ENCODE measurements at places on chromosomes 3 and 15. TPM values are rescaled to one million over a fixed set of nuclear protein-coding genes. Genes with fewer than 3 reads are reported as not detected.

GRCh38 chr15:79160211-79160610 lies 69.6 kb upstream of the RASGRF1 start:
- DNase-seq: no peak

- no peak for DNase-seq
These were observed 127.8 kb upstream of the SLC7A14 start for GRCh38 chr3:170713653-170714052.

TMEM212 gene
- not detected for total RNA-seq

DNA sequence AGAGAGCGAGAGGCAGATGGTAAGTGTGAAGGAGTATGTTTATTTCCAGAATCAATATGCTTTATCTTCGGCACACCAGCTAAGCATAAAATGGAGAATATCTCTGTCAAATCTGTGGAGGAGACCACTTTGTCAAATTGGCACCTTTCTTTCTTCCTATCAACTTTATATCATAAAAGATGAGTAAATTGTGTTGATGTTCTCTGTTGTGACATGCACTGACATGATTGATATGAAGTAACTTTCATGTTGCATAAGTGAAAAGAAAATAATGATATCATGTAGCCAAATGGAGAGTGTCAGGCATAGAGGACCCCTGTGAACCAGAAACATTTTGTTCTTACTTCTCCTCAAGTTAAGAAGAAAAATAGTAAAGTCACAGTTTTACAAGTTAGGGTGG lies 753.8 kb downstream of the ZNF385D start:
- no peak for DNase-seq

DNA sequence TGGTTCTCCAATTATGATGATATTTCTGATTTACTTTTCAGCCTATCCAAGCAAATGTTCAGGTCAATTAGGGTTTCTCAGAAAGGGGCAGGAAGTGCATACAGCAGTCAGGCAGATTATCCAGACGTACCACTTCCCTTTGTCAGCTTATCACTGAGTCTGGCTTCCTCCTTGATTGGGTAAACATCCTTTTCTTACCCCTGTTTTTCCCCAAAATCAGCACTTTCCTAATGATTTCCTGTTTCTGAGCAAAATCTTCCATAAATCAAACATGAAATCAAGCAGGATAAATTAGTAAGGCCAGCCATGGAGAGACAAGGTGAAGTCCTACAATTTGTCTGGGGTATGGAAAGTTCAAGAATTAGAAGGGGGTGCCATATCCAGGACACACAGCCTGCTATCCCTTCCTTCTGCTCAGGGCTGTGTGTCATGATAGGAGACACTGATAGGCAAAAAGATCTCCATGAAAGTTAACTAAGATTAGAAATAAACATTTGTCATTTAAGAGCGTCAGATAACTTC lies 29.0 kb downstream of the ADIPOQ start:
- DNase-seq: no peak

NUSAP1 gene
- total RNA-seq: 388 TPM

DNA sequence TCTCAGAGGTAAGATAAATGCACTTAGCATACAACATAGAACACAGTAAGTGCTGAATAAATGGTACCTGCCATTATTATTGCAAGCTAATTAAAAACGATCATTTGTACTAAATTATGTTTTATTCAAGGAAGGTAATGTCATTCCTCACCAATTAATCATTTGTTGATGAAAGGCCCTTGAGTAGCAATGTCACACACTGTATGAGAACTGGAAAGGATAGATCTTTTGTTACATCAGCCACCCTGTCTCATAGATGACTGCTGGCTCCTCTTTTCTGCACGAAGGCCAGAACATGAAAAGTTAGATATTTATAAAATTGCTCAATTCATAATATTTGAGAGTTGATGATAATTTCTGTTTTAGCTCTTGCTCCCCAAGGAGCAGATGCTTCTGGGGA lies 415.4 kb downstream of the RBMS3 start:
- no peak for DNase-seq

- DNase-seq: no peak
These were observed 12.1 kb downstream of the PAK6 start for GRCh38 chr15:40250771-40251483.

GOLGA8T gene
- total RNA-seq: not detected

- DNase-seq: no peak
These were observed 562 bp downstream of the CGGBP1 start for GRCh38 chr3:88058306-88058580.

IL17RC gene
- total RNA-seq: 3.1 TPM

DNA sequence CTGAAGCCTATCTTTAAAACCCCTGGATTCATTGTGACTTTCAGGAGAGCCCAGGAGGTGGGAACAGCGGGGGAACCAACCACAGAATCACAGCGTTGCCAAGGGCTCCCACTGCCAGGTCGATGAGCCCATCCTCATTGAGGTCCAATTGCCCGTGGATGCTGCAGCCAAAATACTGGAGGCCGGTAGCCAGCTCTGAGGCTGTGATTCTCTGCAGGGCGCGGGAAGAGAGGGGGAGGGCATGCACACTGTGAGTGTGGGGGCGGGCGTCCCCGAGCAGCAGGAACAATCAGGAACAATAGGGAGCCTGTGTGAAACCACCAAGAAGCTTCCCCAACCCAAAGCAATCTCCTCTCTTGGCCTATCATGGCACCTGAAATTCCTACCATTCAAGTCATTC lies 53.4 kb downstream of the FEM1B start:
- DNase-seq: peak; percentile 55

GRCh38 chr3:190458040-190458439 lies 8.3 kb upstream of the TMEM207 start:
- DNase-seq: no peak

TF gene
- total RNA-seq: 0.77 TPM

- DNase-seq: no peak
These were observed 5.1 kb downstream of the PROK2 start for GRCh38 chr3:71779674-71780377.

GRCh38 chr3:30130391-30130790 lies 476.0 kb upstream of the TGFBR2 start:
- no peak for DNase-seq

- no peak for DNase-seq
These were observed 121.2 kb upstream of the GAP43 start for GRCh38 chr3:115502128-115502527.

- DNase-seq: peak; percentile 70
These were observed 1.0 kb downstream of the ANP32A start for GRCh38 chr15:68819495-68820294.

DNA sequence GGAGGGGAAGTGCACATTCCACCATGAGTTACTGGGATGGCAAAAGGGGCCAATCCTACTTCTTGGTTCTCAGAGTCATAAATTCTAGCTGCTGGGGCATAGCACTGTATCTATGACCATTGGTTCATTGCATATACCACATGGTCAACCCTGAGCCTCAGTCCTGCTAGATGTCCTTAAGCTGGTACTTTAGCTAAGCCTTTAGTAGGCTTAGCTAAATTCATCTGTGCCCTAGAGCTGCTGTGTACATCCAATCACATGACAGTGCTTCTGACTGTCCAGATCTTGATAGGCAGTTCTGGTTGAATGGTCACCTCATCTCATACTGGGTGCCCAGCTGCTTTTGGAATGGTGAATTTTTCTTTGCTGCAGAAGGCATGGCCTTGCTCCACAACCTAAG lies 8.2 kb downstream of the NDUFB4 start:
- no peak for DNase-seq

- DNase-seq: no peak
These were observed 8.5 kb downstream of the ANPEP start for GRCh38 chr15:89806210-89806558.

CDHR4 gene
- 0.12 TPM for total RNA-seq

CHRNA5 gene
- total RNA-seq: 46.9 TPM

GRCh38 chr3:113747283-113748046 lies 630 bp downstream of the ATP6V1A start:
- peak; percentile 56 for DNase-seq

DNA sequence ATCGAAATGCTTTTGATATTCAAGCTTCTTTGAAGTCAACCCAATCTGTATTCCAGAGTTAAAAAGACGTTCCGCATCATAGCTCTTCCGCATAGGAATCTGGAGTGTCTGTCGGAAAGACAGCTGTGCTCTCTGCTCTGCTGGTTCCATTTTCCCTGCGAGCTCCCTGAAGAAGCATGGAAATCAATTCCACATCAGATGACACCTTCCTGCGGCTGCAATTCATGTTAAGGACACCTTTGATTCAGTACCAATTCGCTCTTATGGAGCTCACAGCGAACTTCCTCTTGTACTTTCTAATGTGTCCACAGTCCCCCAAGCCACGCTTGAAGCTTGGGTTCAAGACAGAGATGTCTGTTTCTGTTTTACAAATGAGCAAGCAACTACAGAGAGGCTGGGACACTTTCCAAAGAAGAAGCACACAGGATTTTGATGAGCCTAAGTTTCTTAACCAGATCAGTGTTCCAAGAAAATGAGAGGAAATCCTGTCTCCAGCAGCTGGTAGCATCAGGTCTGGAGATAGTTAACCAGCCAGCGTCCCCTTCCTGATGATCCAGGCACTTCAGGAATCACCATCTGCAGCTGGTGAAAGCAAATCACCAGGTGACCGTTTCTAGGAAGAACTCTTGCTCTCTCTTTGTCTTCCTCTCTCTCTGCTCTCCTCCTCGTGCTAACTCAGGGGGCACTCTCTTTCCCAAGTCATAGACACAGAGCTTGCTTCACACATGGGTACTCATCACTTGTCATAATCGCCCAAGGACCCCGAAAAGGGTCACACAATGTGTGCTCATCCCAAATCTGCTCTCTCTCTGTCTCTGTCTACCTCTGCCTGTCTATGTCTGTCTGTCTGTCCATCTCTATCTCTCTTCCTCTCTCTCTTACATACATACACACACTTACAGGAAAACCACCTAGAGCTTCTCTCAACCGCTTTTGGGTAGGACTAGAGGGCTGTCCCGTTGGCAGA lies 281.8 kb downstream of the FAM43A start:
- no peak for DNase-seq

ISLR gene
- 0.68 TPM for total RNA-seq

DNA sequence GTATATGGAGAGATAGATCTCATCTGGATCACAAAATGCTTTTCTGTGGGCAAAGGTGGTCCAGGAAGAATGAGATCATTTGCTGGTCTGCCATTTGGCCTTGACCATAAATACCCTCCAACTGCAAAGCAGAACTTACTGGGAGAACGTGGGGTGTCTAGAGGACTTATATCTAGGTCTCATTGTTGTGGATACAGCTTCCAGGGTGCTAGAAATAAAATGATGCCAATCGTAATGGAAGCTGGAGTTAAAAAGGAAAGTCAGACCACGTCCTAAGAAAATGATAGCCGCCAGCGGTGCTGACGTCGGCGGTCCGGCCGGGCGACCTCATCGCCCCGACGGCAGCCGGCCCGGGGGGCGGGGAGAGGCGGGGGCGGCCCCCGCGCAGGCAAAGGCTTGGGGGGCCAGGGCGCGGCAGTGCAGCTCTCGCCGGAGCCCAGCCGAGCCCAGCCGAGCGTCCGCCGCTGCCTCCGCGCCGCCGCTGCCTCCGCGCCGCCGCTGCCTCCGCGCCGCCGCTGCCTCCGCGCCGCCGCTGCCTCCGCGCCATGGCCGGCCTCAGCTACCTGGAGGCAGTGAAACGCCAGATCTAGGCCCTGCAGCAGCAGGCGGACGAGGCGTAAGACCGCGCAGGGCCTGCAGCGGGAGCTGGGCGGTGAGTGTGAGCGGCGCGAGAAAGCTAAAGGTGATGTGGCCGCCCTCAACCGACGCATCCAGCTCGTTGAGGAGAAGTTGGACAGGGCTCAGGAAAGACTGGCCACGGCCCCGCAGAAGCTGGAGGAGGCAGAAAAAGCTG lies 89.5 kb downstream of the EOMES start:
- DNase-seq: peak; percentile 71

- DNase-seq: no peak
These were observed 9.8 kb upstream of the MUC4 start for GRCh38 chr3:195821403-195822130.

UBE2E2 gene
- 89.8 TPM for total RNA-seq

DNA sequence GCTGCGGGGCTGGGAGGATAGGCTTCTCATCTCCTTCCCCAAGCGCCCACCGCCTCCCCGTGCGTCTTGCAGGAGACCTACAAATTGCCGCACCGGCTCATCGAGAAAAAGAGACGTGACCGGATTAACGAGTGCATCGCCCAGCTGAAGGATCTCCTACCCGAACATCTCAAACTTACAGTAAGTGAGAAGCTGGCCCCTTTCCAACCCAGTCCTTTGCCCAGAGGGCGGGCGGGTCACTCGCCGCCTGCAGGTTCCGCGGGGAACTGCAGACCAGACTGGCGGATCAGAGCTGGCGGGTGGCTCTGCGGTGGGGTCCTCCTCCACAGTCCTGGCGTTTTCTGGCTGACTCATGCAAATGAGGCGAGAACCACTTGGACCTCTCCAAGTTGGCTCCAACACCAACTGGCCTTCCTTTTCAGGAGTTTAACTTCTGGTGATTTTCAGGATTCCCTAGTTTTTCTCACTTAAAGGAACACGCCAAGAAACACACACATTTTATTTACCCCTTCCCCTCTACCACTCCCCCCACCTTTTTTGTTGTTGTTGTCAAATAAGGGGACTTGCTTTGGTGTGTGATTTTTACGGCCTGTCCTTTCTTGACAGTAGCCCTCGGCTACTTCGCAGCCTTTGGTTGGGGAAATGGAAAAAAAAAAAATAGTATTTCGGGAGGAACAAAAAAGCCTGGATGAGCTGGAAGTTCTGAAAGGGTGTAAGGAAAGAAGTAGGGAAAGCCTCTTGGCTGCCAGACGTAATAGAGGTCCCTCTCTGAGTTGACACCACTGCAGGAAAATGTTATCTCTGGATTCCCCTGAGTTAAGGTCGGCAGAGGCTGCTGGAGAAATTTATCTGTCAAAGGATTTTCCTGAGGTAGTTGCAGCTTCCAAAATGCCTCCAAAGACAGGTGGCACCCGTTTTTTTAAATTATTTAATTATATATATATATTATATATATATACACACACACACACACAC lies 1.3 kb downstream of the BHLHE40 start:
- peak; percentile 75 for DNase-seq

- DNase-seq: no peak
These were observed 851 bp upstream of the TEX55 start for GRCh38 chr3:119145128-119145499.

CATSPER2 gene
- 1.5 TPM for total RNA-seq

IFT80 gene
- total RNA-seq: 90.0 TPM

GRCh38 chr15:40307421-40308211 lies at the start of gene PLCB2:
Gene PLCB2, minus strand, starts transcription at chr15:40307935. Its CDS starts 263 bp downstream, at chr15:40307672.
- DNase-seq: no peak

- no peak for DNase-seq
These were observed 37.0 kb downstream of the MINDY4B start for GRCh38 chr3:150868282-150868681.

DNA sequence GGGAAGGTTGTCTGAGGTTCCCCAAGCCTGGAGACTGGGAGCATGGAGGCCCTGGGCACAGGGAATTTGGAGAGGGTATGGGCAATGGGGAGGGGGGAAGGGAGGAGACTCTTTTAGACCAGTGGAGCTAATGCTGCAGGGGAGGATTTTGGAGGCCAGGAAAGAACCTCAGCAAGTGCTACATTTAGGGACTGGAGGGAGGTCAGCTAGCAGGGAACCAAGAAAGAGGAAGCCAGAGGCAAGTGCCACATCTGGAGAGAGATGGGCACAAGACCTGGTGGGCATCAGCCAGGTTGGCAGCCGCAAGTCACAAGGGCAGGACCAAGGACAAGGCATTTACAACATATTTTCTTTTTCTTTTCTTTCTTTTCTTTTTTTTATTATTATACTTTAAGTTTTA lies 20.7 kb downstream of the PLEKHO2 start:
- DNase-seq: no peak

NR1I2 gene
- 0.22 TPM for total RNA-seq

RTP1 gene
- total RNA-seq: 0.43 TPM

GRCh38 chr3:61657689-61658088 lies 96.3 kb downstream of the PTPRG start:
- DNase-seq: peak; percentile 58

TMCO5A gene
- not detected for total RNA-seq
